ENCODE measurements at places on chromosomes 1 and 21. TPM values are rescaled to one million over a fixed set of nuclear protein-coding genes. Genes with fewer than 3 reads are reported as not detected.

The S100A5 gene
- polyA plus RNA-seq, result 0.32 TPM

The IFI44 gene
- polyA plus RNA-seq, result 49.1 TPM

The CD48 gene
- polyA plus RNA-seq, result 126 TPM

The AIM2 gene
- polyA plus RNA-seq, result 2.9 TPM

The FMN2 gene
- 0.27 TPM for polyA plus RNA-seq

The STYXL2 gene
- 0.02 TPM for polyA plus RNA-seq

The GJA5 gene
- polyA plus RNA-seq, result 7.7 TPM

The ADAR gene
- 27.1 TPM for polyA plus RNA-seq

The DISC1 gene
- 0.98 TPM for polyA plus RNA-seq

Data from lung (tissue), 17 donors.